Fibroblast of lung (primary cell): ENCODE measurements at places on chromosomes 7 and 10. TPM values are rescaled to one million over a fixed set of nuclear protein-coding genes. Genes with fewer than 3 reads are reported as not detected.

CALHM1 gene
- total RNA-seq: not detected in 2 replicates

EGR2 gene
- 0.33 and 2.1 TPM in 2 replicates for total RNA-seq

LRRC4 gene
- 0.26 and 0.33 TPM in 2 replicates for total RNA-seq

WAC gene
- 52.4 and 65.7 TPM in 2 replicates for total RNA-seq

HELLS gene
- total RNA-seq: 3.9 and 5.6 TPM in 2 replicates

GPR85 gene
- 2.1 and 9.2 TPM in 2 replicates for total RNA-seq

SLC18A2 gene
- under 0.01 TPM in 1 of 2 replicates, not detected in the other for total RNA-seq

EPHA1 gene
- total RNA-seq: under 0.01 and 0.26 TPM in 2 replicates

NUTM2A gene
- total RNA-seq: 0.17 and 0.51 TPM in 2 replicates

TBX20 gene
- total RNA-seq: not detected in 2 replicates

CFAP70 gene
- total RNA-seq: 1.0 and 1.3 TPM in 2 replicates

PTPN12 gene
- total RNA-seq: 42.3 and 42.6 TPM in 2 replicates

FAM221A gene
- 3.3 and 5.1 TPM in 2 replicates for total RNA-seq

PARP12 gene
- 23.9 and 24.9 TPM in 2 replicates for total RNA-seq

NAT16 gene
- not detected in 2 replicates for total RNA-seq

EBLN1 gene
- not detected in 2 replicates for total RNA-seq

PLA2G12B gene
- not detected in 2 replicates for total RNA-seq

UTF1 gene
- not detected in 2 replicates for total RNA-seq

AZGP1 gene
- total RNA-seq: not detected in 2 replicates

STMP1 gene
- 11.8 and 16.7 TPM in 2 replicates for total RNA-seq

FKBP6 gene
- not detected in 2 replicates for total RNA-seq

MNX1 gene
- not detected in 2 replicates for total RNA-seq

INSYN2A gene
- 0.51 and 0.66 TPM in 2 replicates for total RNA-seq

CAV1 gene
- 174 and 461 TPM in 2 replicates for total RNA-seq

COL26A1 gene
- not detected in 2 replicates for total RNA-seq

ABCB4 gene
- total RNA-seq: 0.26 and 0.66 TPM in 2 replicates

CPED1 gene
- 84.0 and 196 TPM in 2 replicates for total RNA-seq

AEBP1 gene
- total RNA-seq: 116 and 133 TPM in 2 replicates

CUZD1 gene
- total RNA-seq: 0.50 and 0.51 TPM in 2 replicates

LRIT1 gene
- total RNA-seq: not detected in 2 replicates

DLX6 gene
- total RNA-seq: under 0.01 TPM in 1 of 2 replicates, not detected in the other

GIMAP1 gene
- total RNA-seq: under 0.01 TPM in 2 replicates

PCLO gene
- total RNA-seq: 0.17 TPM in 1 of 2 replicates, not detected in the other
